ENCODE measurements at places on chromosomes 2 and 18. TPM values are rescaled to one million over a fixed set of nuclear protein-coding genes. Genes with fewer than 3 reads are reported as not detected.

DNA sequence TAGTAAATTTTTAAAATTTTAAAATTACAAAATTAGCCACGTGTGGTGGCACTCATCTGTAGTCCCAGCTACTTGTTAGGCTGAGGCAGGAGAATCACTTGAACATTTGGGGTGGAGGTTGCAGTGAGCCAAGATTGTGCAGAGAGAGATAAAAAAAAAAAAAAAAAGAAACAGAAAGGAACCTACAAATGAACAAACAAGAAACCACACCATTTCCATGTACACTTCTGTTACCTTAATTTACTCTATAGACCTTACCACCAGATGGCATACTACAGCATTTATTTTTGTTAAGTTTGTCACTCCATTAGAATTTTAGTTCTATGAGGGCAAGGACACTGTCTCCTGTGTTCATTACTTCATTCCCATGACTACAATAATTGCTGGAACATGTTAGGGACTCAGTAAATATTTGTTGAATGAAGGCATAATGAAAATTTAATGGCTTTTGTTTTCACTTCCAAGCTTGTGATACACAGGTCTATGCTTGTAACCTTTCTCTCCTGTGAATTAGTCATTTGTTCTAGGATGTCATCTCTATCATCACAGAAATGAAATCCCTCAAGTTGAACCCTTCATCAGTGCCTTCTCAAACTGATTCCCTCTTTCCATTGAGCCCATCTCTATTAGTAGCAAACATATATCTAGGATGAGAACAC lies 76.0 kb downstream of the ARHGAP15 start:
- DNase-seq = no peak
- H3K4me3 ChIP-seq = no peak overlapping the region
- no peak overlapping the region for H3K27ac ChIP-seq
- H3K36me3 ChIP-seq = no peaks in the 10 kb centered on the region

DNA sequence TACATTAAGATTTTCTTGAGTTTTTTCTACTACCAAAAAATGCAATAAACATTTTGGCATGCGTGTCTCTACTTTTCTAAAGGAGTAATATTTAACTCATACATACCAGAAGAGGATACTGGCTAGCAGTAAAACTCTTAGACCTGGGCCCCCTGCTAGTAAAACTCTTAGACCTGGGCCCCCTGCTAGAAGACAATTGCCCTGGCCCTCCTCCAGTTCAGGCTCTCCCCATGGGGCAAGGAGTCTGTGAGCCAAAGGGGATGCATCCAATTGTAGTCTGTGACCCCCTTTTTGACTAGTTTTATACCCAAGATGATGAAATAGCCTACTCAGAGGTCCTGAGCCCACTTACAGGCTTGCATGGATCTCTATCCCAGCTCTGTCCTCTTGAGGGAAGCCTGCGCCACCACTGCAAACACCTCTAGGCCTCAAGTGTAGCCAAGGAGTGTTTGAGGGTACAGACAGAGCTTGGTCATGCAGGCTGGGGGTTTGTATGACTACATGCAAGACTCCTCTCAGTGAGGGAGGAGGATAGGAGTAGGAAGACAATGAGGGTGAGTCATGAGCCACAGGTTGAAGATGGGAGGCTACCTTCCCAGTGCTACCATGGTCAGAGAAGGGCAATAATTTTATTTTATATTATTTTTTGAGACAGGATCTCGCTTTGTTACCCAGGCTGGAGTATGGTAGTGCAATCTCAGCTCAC lies 45.2 kb upstream of the PGAP1 start:
- H3K36me3 ChIP-seq = no peaks in the 10 kb centered on the region
- no peaks in the 10 kb centered on the region for H3K27me3 ChIP-seq
- no peak overlapping the region for H3K4me3 ChIP-seq
- H3K4me1 ChIP-seq = no peaks in the 10 kb centered on the region
- no peak for DNase-seq

GRCh38 chr2:168801961-168802858 lies at the start of gene NOSTRIN:
NOSTRIN (plus strand) TSS chr2:168802637; CDS start chr2:168802647, 10 bp downstream.
- no peak within 1 kb of the TSS for H3K27ac ChIP-seq
- H3K4me1 ChIP-seq = peaks cover 16% of the 10 kb centered on the region
- no peaks in the 10 kb centered on the region for H3K27me3 ChIP-seq

DNA sequence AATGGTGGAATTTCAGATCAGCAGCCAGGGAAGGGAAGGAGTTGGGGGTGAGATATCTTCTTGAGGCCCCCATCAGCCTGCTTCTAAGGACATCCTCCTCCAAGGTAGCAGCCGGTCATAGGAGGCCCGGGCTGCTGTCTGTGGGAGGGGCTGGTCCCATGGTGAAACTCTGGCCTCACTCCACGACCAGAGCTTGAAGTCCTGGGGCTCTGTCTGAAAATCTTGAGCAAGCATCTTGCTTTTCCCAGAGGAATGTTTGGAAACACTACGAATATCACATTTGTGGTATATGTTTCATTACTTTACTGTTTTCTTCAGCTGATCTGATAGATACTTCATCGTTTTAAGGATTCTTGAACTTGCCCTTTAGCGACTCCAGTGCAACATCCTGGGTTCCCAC lies 103.7 kb downstream of the CTAGE1 start:
- no peaks in the 10 kb centered on the region for H3K4me1 ChIP-seq
- H3K4me3 ChIP-seq = no peak overlapping the region
- H3K36me3 ChIP-seq = no peaks in the 10 kb centered on the region
- no peak overlapping the region for H3K27ac ChIP-seq
- no peak for DNase-seq

DNA sequence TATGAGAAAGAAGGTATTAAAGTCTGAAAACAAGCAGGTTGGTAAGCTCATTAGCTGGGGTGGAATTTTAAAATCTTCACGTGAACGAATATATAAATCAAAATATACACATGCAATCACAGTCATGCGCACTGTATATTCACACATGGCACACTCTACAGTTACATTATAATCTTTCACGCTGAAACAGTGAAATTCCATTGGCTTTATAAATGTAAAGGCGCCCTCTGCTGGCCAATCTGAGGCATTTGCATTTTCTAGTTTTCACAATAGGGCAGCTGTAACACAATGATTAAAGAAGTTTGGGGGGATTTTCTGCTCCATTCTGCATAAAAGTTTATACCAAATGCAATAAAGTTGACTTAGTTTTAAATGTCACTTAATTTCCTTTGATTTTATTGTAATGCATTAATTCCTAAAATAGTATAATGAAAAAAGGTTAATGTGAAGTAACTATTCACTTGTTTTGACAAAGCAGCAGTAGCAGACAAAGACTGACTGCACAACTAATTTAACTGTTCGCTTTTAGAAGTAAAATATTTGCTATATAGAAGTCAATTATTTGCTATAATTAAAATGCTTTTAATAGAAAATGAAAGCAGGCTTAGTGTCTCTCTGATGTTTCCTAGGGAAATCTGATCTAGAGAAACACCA lies 17.2 kb downstream of the IFIH1 start:
- H3K4me1 ChIP-seq = no peaks in the 10 kb centered on the region
- H3K27ac ChIP-seq = no peak overlapping the region
- H3K27me3 ChIP-seq = no peaks in the 10 kb centered on the region
- H3K4me3 ChIP-seq = no peak overlapping the region
- peaks cover 3% of the 10 kb centered on the region for H3K36me3 ChIP-seq

DNA sequence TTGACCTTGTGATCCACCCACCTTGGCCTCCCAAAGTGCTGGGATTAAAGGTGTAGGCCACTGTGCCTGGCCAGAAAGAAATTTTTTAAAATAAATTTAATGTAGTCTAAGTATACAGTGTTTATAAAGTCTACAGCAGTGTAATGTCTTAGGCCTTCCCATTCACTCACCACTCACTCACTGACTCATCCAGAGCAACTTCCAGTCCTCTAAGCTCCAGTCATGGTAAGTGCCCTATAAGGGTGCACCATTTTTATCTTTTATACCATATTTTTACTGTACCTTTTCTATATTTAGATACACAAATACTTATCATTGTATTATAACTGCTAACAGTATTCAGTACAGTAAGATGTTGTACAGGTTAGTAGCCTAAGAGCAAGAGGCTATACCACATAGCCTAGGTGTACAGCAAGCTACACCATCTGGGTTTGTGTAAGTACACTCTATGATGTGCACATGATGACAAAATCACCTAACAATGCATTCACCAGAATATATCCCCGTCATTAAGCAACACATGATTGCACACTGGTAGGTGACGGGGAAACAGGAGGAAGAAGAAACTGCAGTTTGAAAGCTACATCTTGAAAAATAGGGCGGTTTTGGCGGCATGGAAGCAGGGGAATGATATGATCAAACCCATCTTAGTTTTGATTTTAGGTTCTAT lies 105.1 kb upstream of the ITGB6 start:
- H3K27ac ChIP-seq = no peak overlapping the region
- no peaks in the 10 kb centered on the region for H3K27me3 ChIP-seq
- H3K4me3 ChIP-seq = no peak overlapping the region
- peaks cover 12% of the 10 kb centered on the region for H3K4me1 ChIP-seq
- no peak for DNase-seq

DNA sequence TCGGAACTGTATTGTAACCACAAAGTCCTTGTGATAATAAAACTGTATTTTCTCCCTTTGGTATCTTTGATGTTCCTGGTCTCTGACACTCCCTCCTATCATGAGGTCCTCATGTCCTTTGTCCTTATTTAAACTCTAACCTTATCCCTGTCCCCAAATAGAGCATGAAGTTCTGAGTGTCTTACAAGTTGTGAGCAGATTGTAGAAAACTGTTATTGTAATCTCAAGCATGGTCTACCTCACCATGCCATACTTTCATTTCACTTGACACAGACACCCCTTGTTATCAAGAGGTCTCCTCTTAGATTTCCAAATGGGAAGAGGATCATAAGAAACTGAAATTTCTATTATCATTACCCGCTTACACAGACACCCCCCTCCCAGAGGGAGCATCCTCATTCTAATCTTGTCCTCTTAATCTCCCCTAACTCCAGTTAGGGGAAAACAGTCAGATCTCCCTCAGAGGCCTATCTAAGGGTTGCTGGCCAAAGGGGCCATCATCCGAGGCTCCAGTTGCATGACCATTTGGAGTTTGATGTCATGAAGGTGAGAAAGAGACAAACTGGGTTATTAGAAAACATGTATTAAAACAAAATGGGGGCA lies 29.0 kb downstream of the MYO3B start:
- H3K27me3 ChIP-seq = no peaks in the 10 kb centered on the region
- H3K27ac ChIP-seq = no peak overlapping the region
- H3K4me3 ChIP-seq = no peak overlapping the region
- DNase-seq = no peak

- H3K4me1 ChIP-seq = peaks cover 13% of the 10 kb centered on the region
- no peaks in the 10 kb centered on the region for H3K36me3 ChIP-seq
- peak overlapping the region; percentile 48 for H3K27ac ChIP-seq
- H3K4me3 ChIP-seq = no peak overlapping the region
Observed at GRCh38 chr2:33052361-33052735, 105.6 kb downstream of the LTBP1 start.

DNA sequence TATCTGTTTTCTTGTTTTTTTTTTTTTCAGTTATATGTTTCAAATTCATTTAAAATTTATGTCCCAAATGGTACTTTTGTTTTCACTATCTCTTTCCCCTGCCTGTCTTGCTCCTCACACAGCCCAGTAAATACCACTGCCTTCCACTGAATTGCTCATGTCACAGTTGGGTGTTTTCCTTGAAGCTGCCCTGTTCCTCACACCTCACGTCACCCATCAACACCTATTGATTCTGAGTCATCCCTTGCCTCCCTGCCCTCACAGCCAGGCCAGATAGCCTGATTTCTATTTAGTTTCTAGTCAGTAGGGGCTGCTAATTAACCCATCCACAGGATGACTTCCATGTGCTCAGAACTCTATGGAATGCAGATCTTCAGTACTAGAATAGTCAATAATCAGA lies 25.3 kb downstream of the FSHR start:
- no peaks in the 10 kb centered on the region for H3K27me3 ChIP-seq
- no peak overlapping the region for H3K27ac ChIP-seq
- DNase-seq = no peak
- H3K36me3 ChIP-seq = no peaks in the 10 kb centered on the region
- H3K4me3 ChIP-seq = no peak overlapping the region
- no peaks in the 10 kb centered on the region for H3K4me1 ChIP-seq

GRCh38 chr2:201572846-201573508 lies 70.3 kb downstream of the TMEM237 start:
- no peaks in the 10 kb centered on the region for H3K36me3 ChIP-seq
- H3K27ac ChIP-seq = no peak overlapping the region
- H3K4me1 ChIP-seq = no peaks in the 10 kb centered on the region
- no peak overlapping the region for H3K4me3 ChIP-seq
- DNase-seq = no peak

- H3K36me3 ChIP-seq = no peaks in the 10 kb centered on the region
- H3K4me1 ChIP-seq = no peaks in the 10 kb centered on the region
- no peak overlapping the region for H3K27ac ChIP-seq
Observed at GRCh38 chr2:223088866-223089265, 36.9 kb downstream of the KCNE4 start.

DNA sequence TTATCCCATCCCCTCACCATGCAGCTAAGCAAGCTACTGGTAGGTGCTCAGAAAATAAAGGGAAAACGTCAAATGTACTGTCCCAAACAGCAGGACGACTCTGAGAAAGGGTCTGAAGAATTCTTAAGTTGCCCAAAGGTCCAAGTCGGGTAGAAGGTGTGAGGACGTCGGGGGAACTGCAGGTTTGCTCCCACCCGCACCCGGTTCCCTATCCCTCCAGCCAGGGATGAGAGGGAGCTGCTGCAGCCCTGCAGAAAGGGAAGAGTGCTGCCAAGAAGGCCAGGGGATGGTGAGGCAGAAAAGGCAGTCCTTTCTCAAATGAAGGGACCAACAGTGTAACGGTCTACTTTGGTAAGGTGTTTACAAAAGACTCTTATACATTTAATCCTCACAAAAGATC lies 6.9 kb upstream of the UCN start:
- no peak overlapping the region for H3K4me3 ChIP-seq
- peaks cover 7% of the 10 kb centered on the region for H3K36me3 ChIP-seq
- no peaks in the 10 kb centered on the region for H3K4me1 ChIP-seq
- no peaks in the 10 kb centered on the region for H3K27me3 ChIP-seq
- no peak overlapping the region for H3K27ac ChIP-seq
- no peak for DNase-seq

DNA sequence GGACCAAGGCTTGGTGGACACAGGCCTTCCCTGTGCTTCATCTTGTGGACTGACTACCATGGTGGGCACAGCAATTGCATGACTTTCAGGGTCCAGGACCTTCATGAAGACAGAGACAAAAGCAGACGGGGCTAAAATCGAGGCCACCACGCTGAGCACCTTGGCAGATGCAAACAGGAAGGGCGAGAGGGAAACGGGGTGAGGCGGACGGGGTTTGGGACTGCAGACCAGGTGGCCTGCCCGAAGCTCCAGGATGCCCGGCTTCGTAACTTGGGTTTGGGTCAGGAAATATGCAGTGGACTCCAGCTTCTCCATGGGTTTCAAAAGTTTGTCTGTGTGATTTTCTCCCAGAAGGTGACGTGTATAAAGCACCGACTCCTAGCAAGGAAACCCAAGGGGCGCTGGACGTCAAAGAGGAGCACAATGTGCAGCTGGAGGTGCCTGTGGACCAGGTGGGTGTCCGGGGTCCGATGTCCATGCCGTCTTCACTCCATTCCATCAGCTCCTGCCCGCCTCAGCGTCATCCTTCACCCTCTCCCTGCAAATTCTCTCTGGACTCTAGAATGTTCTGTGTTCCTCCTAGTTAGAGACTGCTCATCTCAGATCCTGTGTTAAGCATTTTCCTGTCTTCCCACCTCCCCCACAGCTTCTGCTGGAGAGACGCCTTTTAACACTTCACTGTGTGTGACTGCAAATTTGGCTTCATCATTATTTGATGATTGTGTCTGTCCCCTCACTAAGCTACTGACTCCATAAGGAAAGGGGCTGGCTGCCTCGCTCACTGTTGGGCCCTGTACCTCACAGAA lies 65.8 kb downstream of the DCDC2C start:
- no peak overlapping the region for H3K27ac ChIP-seq
- H3K4me3 ChIP-seq = no peak overlapping the region
- peak; percentile 64 for DNase-seq

The EGR4 gene
- not detected for total RNA-seq

The DNAH6 gene
- 0.49 TPM for total RNA-seq

The POTEF gene
- total RNA-seq = not detected

The APCDD1 gene
- 110 TPM for total RNA-seq

The VWC2L gene
- total RNA-seq = not detected

The NEB gene
- total RNA-seq = 0.98 TPM

Measured in vagina (tissue), 2 donors.